ENCODE measurements at places on chromosomes 16 and 17. TPM values are rescaled to one million over a fixed set of nuclear protein-coding genes. Genes with fewer than 3 reads are reported as not detected.

SYCE1L gene
- polyA plus RNA-seq = 3.5 TPM

DNA sequence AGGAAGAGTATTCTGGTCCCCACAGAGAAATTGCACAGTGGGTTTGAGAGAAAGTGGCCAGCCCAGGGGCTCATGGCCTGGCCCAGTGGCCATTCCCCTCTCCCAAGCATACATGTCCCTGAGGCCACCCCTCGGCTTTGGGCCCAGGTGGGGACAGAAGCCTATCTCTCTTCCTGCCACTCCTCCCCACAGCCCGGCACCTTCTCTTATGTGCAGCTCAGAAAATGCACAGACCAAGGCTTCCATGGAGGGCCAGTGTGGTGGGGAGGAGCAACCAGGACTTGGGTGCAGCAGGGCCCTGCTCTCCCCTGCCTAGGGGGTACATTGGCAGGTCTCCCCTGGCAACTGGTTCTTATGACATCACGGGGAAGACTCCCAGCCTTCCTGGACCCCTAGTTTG, at the start of gene C16orf90:
Gene C16orf90, minus strand, starts transcription at position 314 of the 400 bp plus-strand sequence. Its CDS starts 68 bp downstream, at position 246.
- no peak for DNase-seq

CHST4 gene
- 0.09 TPM for polyA plus RNA-seq

- no peak for DNase-seq
Observed at GRCh38 chr16:85621698-85622428, 8.7 kb downstream of the GSE1 start.

AATK gene
- 8.9 TPM for polyA plus RNA-seq

CDH11 gene
- 251 TPM for polyA plus RNA-seq

DNA sequence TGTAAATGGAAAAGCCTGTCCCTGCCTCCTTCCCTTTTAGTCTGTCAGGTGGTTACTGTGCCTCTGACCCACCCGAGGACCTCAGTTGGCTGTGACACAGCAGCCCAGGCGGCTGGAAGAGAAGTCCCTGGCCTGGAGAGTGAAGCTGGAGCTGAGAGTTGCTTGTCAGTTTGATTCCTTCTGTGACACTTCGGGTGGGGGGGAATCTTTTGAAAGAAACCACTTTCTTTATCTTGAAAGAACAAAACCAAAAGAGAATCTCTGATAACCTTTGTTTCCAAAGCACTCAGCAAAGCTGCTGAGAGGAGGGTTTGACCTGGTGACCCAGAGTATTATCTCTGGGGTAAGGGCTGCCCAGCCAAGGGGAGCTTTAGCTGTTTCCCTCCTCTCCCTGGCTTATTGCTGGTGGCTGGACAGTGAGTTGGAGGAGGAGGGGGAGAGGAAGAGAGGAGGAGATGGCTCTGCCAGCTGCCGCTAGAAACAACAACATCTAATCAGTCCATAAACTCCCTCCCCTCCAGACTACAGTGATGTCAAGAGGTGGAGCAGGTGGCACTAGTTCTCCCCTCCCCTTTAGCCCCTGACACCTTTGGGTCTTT, 34.0 kb downstream of the YPEL2 start:
- DNase-seq = no peak

DNA sequence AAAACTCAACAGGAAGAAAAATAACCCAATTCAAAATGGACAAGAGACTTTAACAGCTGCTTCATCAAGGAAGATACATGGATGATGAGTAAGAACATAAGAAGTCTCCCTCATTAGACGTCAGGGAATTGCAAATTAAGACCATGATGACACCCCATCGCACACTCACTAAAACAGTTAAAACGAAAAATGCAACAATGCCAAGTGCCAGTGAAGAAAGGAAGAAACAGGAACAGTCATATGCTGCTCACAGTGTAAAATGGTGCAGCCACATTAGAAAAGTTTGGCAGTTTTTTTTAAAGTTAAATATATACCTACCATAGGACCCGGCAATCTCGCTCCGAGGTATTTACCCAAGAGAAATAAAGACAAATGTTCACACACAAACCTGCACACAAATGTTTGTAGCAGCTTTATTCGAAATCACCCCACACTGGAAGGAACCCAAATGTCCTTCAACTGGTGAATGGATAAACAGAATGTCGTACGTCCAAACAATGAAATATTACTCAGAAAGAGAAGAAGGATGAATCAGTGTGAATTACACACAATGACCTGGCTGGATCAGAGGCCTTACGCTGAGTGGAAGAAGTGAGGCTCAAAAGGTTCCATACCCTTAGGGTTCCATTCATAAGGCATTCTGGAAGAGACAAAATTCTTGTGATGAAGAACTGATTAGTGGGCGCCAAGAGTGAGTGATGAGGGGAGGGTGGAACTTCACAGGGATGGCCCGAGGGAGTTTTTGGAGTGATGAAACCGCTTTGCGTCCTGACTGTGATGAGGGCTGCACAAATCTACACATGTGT, 110.3 kb downstream of the C16orf95 start:
- DNase-seq = no peak

Measured in right lung (tissue), 10 donors.